ENCODE measurements at places on chromosomes 1 and 21.

GRCh38 chr21:39153842-39154241 lies 29.4 kb downstream of the PSMG1 start:
- no peak for DNase-seq

- no peak for DNase-seq
Measured at GRCh38 chr1:171426645-171427044, 58.7 kb upstream of the PRRC2C start.

- no peak for DNase-seq
Measured at GRCh38 chr1:97143236-97143882, 421.8 kb downstream of the PTBP2 start.

- DNase-seq: no peak
Measured at GRCh38 chr1:180271272-180272255, 41.5 kb downstream of the LHX4 start.

DNA sequence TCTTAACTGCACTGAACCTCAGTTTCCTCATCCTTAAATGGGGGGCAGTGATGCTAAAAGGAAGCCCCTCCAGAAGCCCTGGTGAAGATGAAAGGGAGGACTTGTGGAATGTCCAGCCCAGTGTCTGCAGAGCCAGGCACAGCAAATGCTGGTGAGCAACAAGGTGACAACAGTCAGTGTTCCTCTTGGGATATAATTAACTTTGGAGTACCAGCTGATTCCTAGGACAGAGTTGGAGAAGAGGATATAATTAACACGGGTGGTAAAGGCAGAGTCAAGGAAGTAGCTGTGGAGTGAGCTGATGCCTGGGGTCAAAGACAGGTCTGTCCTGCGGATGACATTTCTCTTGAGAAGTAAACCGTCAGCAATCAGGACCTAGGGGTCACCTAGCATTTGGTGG lies 60.7 kb upstream of the MRPS6 start:
- no peak for DNase-seq
